ENCODE measurements at places on chromosomes 3 and 15.

- no peak for DNase-seq
These were observed 435.6 kb downstream of the ROBO2 start for GRCh38 chr3:77475507-77475906.

DNA sequence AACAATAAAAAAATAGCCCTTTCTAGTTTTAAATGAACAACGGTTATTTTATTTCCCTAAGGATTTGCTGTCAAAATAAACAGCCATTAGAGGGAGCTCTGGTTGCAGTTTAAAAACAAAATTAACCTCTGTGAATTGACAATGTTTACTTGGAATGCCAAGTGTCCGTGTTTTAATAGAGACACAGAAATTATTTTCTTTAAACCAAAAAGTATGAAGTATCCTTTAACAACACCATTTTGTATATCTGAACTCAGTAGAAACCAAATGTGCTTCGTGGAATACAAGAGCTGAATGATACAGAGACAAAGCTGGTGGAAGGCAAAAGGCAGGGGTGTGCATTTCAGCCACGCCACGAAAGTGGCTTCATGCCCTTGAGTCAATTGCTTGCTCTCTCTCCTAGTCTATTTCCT is 74.4 kb downstream of the MOBP start:
- DNase-seq = no peak

DNA sequence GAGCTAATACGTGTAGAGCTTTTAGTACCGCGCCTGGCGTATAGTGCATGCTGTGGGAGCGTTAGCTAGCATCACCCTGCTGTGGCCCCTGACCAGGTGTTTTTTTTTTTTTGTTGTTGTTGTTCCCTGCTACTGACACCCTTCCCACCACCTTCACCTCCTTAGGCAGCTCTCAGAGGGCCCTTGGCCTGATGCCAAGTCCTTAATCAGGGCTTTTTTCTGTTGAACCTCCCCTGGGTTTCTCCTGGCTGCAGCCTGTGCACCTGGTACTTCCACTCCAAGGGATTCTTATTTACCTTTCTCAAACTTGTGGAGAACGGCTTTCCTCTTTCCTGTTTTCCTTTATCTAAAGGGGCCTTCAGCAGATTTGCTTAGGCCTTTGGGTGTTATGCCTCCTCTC is 53.3 kb downstream of the SLC7A14 start:
- DNase-seq = no peak

DNA sequence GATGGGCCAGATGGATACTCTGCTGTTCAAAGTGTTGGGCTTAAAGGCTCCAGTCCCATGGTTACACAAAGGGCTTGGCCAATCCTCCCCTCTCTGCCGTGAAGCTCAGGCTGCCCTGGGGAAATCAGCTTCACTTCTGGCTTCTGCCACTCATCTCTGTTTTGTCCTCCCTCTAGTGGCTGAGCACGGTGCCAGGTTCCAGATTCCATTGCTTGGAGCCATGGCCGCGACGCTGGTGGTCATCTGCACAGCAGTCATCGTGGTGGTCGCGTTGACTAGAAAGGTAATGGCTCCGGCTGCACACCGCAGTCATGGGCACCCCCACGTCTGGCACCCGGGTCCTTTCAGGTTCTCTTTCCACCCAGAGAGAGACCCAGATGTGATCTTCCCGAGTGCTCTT is 5.6 kb downstream of the TIGIT start:
- no peak for DNase-seq

DNA sequence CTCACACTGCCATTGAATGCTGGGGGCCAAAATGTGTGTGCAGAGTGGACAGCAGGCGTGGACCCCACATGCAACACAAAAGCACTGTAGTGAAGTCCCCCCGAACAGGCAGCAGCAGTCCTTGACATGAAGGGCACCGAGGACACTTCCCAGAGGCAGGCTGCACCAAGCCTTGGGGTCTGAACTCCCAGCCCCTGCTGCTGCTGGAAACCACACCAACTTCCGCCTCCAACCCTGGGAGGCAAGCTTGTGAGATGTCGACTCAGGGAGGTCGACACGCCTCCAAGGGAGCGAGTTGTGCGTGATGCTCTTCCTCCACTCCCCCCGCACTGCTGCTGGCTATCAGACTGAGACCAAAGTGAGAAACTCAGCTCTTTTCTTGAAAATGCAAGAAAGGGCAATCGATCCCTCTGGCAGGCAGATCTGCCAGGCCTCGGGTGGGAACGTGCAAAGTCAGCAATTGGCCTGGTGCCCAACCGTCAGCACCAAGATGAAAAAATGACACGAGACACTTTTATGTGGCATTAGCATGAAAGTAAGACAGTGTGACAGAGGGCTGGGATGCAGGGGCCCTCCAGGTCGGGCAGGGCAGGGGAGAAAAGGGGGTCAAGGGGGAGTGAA is 43.6 kb downstream of the WHAMM start:
- DNase-seq = no peak

- DNase-seq = peak; percentile 31
These were observed 32.5 kb upstream of the ZNF445 start for GRCh38 chr3:44510000-44510368.

DNA sequence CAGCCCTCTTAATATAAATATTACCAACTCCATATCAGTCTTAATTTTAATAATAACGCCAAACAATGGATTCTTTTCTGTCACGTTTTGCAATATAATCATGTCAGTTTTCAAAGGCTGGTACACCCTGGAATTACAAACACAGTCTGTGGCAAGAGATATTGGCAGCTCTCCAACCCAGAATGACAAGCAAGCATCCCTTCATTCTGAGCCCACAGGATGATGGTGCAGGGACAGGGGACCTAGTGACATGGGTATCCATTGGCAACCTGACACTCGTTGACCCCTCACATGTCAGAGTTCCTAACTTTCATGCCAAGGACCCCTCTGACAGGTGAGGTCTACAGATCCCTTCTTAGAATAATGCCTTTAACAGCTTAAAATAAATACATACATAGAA is 154.5 kb upstream of the TSC22D2 start:
- DNase-seq = no peak

DNA sequence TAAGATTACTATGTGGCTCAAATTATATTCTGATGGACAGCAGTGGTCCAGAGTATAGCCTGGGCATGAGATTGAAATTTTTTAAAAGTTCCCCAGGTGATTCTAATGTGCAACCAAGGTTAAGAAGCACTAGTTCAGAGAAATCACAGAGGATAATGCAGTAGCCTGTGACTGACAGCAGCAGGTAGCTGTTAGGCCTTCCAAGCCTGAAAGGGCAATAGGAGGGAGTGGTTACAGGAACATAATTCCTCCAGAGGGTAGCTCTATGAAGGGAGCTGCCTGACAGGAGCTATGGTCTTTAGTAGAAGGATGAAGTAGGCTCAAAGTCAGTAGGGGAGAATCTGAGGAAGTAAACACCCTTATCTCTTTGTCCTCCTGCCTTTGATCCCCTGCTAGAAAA is 342.9 kb upstream of the PPP2R3A start:
- DNase-seq = no peak

- no peak for DNase-seq
These were observed 107.1 kb upstream of the FHIT start for GRCh38 chr3:61358364-61358763.

- DNase-seq = no peak
These were observed 49.7 kb upstream of the SKIL start for GRCh38 chr3:170307671-170308405.

DNA sequence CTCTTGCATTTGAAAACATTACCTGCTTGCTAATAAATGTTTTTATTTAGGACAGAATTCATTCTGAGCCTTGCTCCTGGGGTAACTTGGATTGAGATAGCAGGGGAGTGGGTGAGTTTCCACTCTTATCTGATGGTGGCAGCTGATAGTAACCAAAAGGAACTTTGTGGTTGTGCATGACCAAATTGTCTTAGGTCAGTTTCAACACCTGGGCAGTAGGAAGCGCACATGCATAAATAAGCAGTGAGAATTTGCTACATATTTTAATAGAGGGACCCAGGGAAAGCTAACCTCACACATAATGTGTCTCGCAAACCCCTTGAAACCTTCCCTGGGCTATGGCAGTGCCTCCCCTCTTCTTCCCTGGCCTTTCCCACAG is 65.4 kb upstream of the XCR1 start:
- no peak for DNase-seq

- no peak for DNase-seq
These were observed 4.5 kb downstream of the PGBD4 start for GRCh38 chr15:34106423-34106822.

- no peak for DNase-seq
These were observed 9.2 kb upstream of the CCDC33 start for GRCh38 chr15:74226761-74227540.

- no peak for DNase-seq
These were observed 4.0 kb downstream of the OR5H14 start for GRCh38 chr3:98151241-98151640.

GRCh38 chr3:116476691-116477090 is 31.4 kb upstream of the LSAMP start:
- DNase-seq = no peak

DNA sequence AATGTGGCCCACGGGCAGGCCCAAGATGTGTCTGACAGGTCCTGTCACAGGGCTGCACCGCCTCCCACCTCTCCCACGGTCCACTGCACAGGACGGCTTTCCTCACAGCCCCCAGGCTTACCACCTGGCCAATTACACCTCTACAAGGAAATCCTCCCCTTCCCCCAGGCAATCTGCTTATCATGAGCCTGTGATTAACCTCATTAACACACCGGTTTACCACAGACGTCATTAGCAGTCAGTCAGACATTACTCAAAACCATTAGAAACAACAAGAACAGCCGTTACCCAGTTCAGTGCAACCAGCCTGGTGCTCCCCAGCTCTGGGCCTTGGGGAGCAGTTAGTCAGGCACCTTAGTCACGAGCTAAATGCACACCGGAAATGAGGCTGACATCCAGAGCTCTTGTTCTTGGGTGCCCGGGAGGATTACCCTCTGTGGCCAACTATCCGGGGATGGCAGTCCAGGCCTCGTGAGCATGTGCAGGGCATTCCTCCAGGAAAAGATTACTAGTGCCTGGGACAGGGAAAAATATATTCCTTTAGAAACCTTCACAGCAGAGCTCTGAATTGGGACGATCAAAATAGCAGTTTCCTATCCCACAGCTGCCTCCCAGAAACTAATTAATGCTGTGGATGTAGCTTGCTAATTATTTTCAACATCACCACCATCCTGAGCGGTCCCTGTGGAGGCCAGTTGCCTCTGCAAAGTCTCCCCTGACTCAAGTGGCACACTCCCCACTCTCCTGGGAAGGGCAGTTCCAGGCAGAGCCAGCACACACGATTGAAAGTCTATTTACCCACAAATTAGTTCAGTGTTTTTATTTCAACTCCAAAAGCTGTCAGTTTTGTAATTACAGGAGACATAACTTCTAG is 117.4 kb upstream of the ZBED2 start:
- no peak for DNase-seq

All from CD8-positive, alpha-beta T cell (primary cell).